Mesenteric fat pad (tissue), 1 donor: ENCODE measurements at places on chromosomes 2 and 18. TPM values are rescaled to one million over a fixed set of nuclear protein-coding genes. Genes with fewer than 3 reads are reported as not detected.
A peak's percentile ranks its signal among the peaks of the same experiment; 100 is the strongest.

DNA sequence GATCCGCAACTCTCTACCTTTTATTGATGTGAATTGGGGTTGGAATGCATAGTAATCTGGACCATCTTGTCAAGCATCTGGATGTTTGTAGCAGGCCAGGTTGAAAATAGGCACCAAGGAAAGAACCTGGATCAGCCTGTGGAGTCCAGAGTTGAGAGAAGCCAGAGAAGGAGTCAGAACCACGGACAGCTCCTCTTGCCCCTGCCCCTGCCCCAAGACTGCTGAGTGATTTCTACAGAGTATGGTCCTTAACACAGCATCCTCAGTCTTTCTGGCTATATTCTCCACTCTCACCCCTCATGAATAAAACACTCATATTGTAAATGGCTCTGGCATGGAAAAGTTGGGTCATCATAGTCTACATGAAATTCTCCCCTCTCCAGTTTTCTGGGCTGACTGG is 154.6 kb downstream of the LOXHD1 start:
- DNase-seq = no peak

GRCh38 chr2:197215748-197216360 is 94.7 kb downstream of the ANKRD44 start:
- DNase-seq = no peak

DNA sequence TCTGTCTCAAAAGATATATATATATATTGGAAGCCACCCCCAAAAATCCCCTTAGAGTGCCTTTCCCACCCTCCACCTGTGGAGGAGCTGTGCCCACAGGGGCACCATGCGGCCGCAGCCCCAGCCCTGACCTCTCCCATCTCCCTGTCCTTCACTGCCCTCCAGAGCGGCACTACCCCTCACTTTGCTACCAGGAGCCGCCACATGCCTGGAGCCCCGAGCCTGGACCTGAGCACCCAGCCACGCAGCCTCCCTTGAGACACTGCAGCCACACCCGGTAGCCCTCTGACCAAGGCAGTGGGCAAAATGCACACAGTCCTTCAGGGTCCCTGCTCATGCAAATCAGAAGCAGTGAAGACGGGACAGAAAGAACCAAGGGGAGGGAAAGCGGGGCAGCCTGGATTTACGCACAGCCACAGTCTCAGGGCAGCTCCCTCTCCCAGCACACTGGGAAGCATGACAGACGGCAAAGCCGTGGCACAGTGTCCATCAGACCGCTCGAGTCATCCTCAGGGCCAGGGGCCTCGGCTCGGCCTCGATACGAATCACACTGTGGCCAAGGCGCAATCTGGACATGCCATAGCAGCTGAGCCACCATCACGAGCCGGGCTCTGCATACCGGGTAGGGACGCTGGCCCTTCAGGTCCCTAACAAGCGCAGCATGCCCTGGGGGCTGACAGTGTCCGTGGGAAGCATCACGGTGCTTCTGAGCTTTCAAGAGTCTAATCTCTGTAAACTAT is 10.1 kb downstream of the HDAC4 start:
- peak; percentile 83 for DNase-seq

- no peak for DNase-seq
Observed at GRCh38 chr18:58125183-58125582, 81.2 kb downstream of the NEDD4L start.

DNA sequence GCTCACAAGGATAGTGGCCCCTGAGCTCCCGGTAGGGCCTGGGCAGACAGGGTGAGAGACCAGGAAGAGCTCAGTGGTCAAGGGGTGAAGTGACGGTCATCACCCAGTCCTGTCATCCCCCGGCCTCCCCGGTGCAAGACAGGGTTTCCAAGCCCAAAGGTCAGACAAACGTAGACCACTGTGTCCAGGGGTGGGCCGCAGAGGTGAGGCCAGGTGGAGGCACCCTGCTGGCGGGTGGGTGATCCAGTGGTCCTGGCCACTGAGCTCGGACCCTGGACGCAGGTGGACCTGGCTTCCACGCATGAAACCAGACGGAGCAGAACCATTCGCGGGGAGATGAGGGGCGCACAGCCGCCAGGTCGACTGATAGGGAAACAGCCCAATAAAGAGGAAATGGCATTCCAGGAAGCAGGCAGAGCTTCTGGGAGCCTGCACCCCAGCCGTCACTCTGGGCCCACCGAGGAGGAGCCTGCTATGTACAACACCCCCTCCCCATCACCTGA is 14.4 kb upstream of the SNED1 start:
- DNase-seq = no peak

- no peak for DNase-seq
Observed at GRCh38 chr18:39259736-39260135, 1694.1 kb upstream of the CELF4 start.

DAW1 gene
- not detected for total RNA-seq

EFHD1 gene
- 18.0 TPM for total RNA-seq

GAD1 gene
- not detected for total RNA-seq

UBXN2A gene
- 21.7 TPM for total RNA-seq
